ENCODE measurements at places on chromosomes 4 and X. TPM values are rescaled to one million over a fixed set of nuclear protein-coding genes. Genes with fewer than 3 reads are reported as not detected.
A peak's percentile ranks its signal among the peaks of the same experiment; 100 is the strongest.

Gene PRKG2
- total RNA-seq: 0.96 TPM

Gene GRIA3
- total RNA-seq: 7.9 TPM

Gene AFP
- 0.72 TPM for total RNA-seq

Gene TRAPPC11
- total RNA-seq: 64.5 TPM

Gene GAGE12H
- total RNA-seq: not detected

Gene RPS6KA6
- total RNA-seq: 2.2 TPM

- peak; percentile 13 for DNase-seq
Measured at GRCh38 chrX:3777416-3777815, 64.0 kb upstream of the PRKX start.

- no peak for DNase-seq
Measured at GRCh38 chr4:140662082-140662869, 93.5 kb upstream of the UCP1 start.

- DNase-seq: no peak
Measured at GRCh38 chrX:17465201-17465600, 90.2 kb downstream of the NHS start.

GRCh38 chr4:163662768-163663167 lies 168.3 kb downstream of the TMA16 start:
- DNase-seq: no peak

GRCh38 chr4:172986114-172986513 lies 182.5 kb upstream of the GALNT7 start:
- no peak for DNase-seq

- no peak for DNase-seq
Measured at GRCh38 chr4:118941149-118941548, 52.5 kb downstream of the SYNPO2 start.

GRCh38 chrX:110588164-110588563 lies 207.5 kb downstream of the CHRDL1 start:
- no peak for DNase-seq

GRCh38 chrX:130170752-130171445 lies 863 bp upstream of the RAB33A start:
- DNase-seq: peak; percentile 51

DNA sequence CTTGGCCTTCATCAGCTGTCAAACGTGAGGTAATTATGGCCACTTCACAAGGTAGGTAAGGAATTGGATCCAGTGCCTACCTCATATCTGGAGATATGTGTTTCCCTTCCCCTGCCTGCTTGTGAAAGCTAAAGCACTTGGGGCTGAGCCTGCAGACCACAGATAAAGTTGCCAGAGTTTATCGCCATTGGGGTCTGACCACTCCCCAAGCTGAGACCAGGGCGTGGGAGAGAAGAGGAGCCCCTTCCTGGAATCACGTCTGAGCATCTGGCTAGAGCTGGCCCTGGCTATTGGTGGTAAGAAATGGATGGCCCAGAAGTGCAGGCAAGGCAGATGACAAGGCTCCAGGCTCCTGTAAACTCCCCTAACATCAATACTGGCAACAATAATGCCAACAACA lies 2.7 kb downstream of the ALAS2 start:
- no peak for DNase-seq
